ENCODE measurements at places on chromosomes 5 and 9. TPM values are rescaled to one million over a fixed set of nuclear protein-coding genes. Genes with fewer than 3 reads are reported as not detected.

The PLAC8L1 gene
- 0.43 TPM for total RNA-seq

The GRHPR gene
- 63.8 TPM for total RNA-seq

The PCDHB10 gene
- total RNA-seq, result not detected

The TEX53 gene
- total RNA-seq, result not detected

The PCDHGB5 gene
- 0.26 TPM for total RNA-seq

The SV2C gene
- 0.07 TPM for total RNA-seq

The CMYA5 gene
- 0.41 TPM for total RNA-seq

The PKD2L2 gene
- total RNA-seq, result not detected

The TRAF1 gene
- total RNA-seq, result 157 TPM

The ITGA2 gene
- total RNA-seq, result 1.5 TPM

The GTF2H2C gene
- 46.0 TPM for total RNA-seq

The IL9 gene
- total RNA-seq, result not detected

The ZNF483 gene
- 21.5 TPM for total RNA-seq

The ANP32B gene
- total RNA-seq, result 151 TPM

The FAM221B gene
- total RNA-seq, result not detected

The SOHLH1 gene
- total RNA-seq, result not detected

The WHRN gene
- 46.0 TPM for total RNA-seq

The NTRK2 gene
- total RNA-seq, result 0.12 TPM

The PHYHD1 gene
- 5.5 TPM for total RNA-seq

The ZNF618 gene
- 2.0 TPM for total RNA-seq

The GALT gene
- 255 TPM for total RNA-seq

The FAM153A gene
- total RNA-seq, result 93.8 TPM

The ZBED3 gene
- total RNA-seq, result 2.9 TPM

The SETX gene
- 65.0 TPM for total RNA-seq

The ENTPD8 gene
- not detected for total RNA-seq

The IFNA16 gene
- not detected for total RNA-seq

The MAMDC4 gene
- 7.1 TPM for total RNA-seq

The NMUR2 gene
- not detected for total RNA-seq

The LHFPL2 gene
- total RNA-seq, result 0.19 TPM

The SLC6A3 gene
- total RNA-seq, result not detected

The PAIP2 gene
- total RNA-seq, result 101 TPM

The CXCL14 gene
- total RNA-seq, result not detected

The NPR2 gene
- 10.9 TPM for total RNA-seq

The RNF224 gene
- not detected for total RNA-seq

The WDR38 gene
- total RNA-seq, result not detected

The AHRR gene
- 0.55 TPM for total RNA-seq

The ZNF883 gene
- total RNA-seq, result 1.1 TPM

The SNCAIP gene
- not detected for total RNA-seq

The JAKMIP2 gene
- 1.8 TPM for total RNA-seq

The SLC46A2 gene
- total RNA-seq, result not detected

The SMARCA2 gene
- 231 TPM for total RNA-seq

The AFAP1L1 gene
- 0.60 TPM for total RNA-seq

The GABRB2 gene
- total RNA-seq, result not detected

The SLC34A3 gene
- not detected for total RNA-seq

The PCDHA10 gene
- total RNA-seq, result 0.07 TPM

The FREM1 gene
- 0.51 TPM for total RNA-seq

The MARVELD2 gene
- total RNA-seq, result 1.1 TPM

The PCDHGA10 gene
- total RNA-seq, result 0.32 TPM

The GFM2 gene
- total RNA-seq, result 18.0 TPM

The LRRTM2 gene
- 0.33 TPM for total RNA-seq
